ENCODE measurements at places on chromosomes 16 and 17. TPM values are rescaled to one million over a fixed set of nuclear protein-coding genes. Genes with fewer than 3 reads are reported as not detected.

ATP1B2 gene
- not detected for total RNA-seq

IL21R gene
- total RNA-seq: 0.09 TPM

PAQR4 gene
- total RNA-seq: 7.1 TPM

CAVIN1 gene
- 826 TPM for total RNA-seq

ALDH3A1 gene
- 0.36 TPM for total RNA-seq

MT3 gene
- total RNA-seq: not detected

UTS2R gene
- not detected for total RNA-seq

HOXB1 gene
- total RNA-seq: not detected

HSPB9 gene
- not detected for total RNA-seq

ASPHD1 gene
- 1.2 TPM for total RNA-seq

CEP131 gene
- 16.6 TPM for total RNA-seq

MYH1 gene
- total RNA-seq: not detected

B4GALNT2 gene
- under 0.01 TPM for total RNA-seq

TMEM88 gene
- 12.0 TPM for total RNA-seq

PRSS22 gene
- not detected for total RNA-seq

SLC5A11 gene
- total RNA-seq: 0.27 TPM

Data from endothelial cell of coronary artery (primary cell).